RPMI8226 (cell line): ENCODE measurements at places on chromosomes 2 and 18.

- DNase-seq = no peak
These were observed 15.3 kb upstream of the MPPE1 start for GRCh38 chr18:11923450-11923849.

- no peak for DNase-seq
These were observed 22.9 kb downstream of the ARL5A start for GRCh38 chr2:151805343-151805742.

DNA sequence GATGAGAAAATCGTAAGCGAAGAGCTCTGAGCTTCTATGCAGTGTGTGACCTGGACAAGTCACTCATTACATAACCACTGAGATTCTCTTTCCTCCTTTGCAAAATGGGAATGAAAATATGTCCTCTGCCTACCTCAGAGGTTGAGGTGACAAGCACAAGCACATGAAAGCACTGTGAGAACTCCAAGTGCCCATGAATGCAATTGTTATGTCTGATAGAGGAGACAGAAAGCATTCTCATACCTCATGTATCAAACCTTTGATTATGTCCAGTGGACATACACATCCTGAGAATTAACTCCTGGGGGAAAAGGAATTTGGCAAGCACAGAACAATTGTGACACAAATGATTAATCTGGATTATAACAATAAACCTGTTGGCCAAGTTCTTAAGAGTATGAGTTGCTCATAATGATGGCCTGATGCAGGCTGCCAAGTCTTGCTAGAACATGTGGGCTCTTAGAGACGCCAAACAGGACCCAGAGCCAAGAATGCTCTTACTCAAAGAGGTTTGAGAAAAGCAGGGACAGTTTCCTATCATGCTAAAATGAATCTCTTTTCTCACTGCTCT lies 8.5 kb upstream of the RMDN2 start:
- DNase-seq = no peak

- DNase-seq = no peak
These were observed 18.1 kb upstream of the ANTXR1 start for GRCh38 chr2:68994864-68995263.

DNA sequence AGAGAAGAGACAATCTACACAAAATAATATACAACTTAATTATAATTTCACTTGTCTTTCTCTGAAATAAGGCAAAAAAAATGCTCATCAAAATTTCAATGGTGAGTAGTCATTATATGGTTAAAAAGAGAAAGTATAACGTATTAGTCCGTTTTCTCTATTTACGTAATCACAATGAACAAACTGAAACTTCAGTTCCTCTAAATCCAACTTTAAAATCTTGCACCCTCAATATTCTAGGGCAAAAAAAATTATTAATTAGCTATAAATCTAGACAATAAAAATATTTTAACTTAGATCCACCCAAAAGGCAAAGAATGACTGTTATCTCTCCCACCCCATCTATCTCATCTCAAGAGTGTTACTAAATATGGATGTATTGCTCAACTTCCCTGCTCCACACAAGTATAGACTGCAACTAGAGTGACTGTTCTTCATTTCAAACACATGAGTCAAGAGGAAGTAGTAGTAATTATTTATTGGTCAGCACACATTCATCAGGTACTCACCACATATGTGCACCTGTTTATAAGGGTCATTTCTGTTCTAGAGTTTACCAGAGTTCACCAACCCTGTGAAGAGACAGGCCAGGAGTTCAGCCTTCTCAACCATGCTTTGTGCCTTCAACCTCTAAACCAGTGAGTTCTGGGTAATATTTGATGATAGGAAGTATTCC lies 36.4 kb downstream of the STK39 start:
- no peak for DNase-seq

DNA sequence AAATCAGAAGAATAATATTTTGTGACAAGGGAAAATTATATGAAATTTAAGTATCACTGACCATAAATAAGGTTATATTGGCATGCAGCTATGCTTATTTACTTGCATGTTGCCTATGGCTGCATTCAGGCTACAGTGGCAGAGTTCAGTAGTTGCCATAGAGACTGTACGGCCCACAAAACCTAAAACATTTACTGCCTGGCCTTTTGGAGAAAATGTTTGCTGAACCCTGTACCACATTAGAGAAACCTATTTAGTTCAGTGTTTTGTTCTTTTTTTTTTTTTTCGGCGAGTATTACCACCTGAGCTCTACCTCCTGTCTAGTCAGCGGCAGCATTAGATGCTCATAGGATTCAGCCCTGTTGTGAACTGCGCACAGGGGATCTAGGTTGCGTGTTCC lies 163.7 kb downstream of the MCFD2 start:
- no peak for DNase-seq

- DNase-seq = no peak
These were observed 250.0 kb downstream of the DSEL start for GRCh38 chr18:67266246-67267237.

DNA sequence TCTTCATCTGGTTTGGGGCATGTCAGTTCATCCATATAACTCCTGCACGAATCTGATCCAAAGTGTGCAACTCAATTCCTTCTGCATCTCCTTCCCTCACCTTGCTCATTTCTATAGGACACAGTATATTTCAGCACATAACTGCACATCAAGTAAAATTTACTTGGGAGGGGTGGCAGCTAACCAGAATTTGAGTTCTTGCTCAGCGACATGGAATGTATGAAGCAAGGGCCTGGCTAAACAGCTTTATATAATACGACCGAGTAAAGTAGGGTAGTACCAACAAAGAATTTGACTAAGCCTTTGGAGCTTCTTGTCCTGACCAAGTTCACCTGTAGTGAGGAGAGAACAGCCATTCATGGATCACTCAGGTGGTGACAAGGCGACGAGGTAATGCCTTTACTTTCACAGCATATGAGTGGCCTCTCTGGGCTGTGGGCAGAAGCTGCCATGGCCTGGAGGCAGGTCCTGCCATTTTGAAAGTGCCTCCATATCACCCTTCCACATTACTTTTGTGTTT lies 570.2 kb upstream of the TNP1 start:
- DNase-seq = no peak

- no peak for DNase-seq
These were observed 84.1 kb downstream of the TMEM237 start for GRCh38 chr2:201559067-201559710.

- DNase-seq = peak; percentile 59
These were observed 145.5 kb upstream of the CTAGE1 start for GRCh38 chr18:22563164-22563583.

- DNase-seq = no peak
These were observed 865 bp downstream of the GALR1 start for GRCh38 chr18:77250501-77250925.

DNA sequence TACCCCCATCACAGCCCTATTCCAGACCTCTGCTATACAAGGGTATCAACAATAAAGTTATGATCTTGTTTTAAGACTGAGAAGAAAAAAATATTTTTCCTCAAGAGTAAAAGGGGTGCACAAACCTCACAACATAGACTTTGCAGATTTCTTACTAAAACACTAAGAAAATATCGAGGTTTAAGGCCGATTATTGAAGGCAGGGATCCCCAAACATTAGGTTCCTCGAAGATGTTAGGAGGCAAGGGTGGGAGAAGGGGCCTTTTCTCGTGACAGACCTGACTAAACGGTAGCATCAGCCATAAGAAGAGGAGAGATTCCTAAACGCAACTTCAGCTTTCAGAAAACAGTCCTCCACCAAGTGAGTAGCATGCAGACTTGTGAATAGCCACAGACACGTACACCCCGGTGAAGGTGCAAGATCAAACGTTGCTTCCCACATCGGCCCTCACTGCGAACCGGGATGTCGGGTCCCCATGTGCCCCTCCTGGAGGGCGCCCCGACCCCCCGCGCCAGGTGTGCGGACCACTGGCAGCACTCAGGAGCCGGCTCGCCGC lies 678 bp downstream of the PIAS2 start:
- peak; percentile 34 for DNase-seq

GRCh38 chr2:14516844-14517243 lies 115.7 kb upstream of the LRATD1 start:
- DNase-seq = no peak

DNA sequence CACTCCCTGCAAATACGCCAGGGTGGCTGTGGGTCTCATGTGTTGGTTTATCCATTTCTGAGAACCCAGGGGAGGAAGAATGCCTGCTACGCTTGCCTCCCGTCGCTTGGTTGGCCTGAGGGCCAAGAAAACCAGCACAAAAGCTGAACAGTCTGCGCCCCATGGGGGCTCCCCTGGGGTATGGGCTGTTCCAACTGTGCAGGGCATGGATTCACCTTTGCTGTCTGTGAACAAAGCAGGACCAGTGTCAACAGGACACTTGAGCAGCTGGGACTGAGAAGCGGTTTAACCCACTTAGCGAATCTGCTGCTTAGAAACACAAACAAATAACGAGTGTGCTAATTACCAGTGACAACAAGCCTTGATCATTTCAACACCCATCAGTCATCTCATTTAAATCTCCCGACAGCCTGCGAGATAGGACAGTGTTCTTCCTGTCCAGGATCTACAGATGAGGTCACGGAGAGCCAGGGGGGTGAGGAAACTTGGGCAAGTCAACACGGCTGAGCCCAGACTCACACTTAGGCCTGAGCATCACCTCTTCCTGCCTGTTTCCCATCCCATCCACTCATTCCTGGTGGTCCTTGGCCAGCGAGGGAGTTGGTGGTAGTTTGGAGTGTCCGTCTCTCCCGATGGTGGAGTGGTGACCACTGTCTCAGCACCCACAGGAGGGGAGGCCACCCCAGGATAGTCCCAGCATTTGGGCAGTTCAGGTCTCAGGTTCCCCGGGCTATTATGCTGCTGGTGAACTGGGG lies 111.6 kb upstream of the HAAO start:
- no peak for DNase-seq

- DNase-seq = no peak
These were observed 313.8 kb upstream of the MMADHC start for GRCh38 chr2:149901231-149901859.

GRCh38 chr2:236572482-236572881 lies 2.9 kb downstream of the ACKR3 start:
- no peak for DNase-seq

DNA sequence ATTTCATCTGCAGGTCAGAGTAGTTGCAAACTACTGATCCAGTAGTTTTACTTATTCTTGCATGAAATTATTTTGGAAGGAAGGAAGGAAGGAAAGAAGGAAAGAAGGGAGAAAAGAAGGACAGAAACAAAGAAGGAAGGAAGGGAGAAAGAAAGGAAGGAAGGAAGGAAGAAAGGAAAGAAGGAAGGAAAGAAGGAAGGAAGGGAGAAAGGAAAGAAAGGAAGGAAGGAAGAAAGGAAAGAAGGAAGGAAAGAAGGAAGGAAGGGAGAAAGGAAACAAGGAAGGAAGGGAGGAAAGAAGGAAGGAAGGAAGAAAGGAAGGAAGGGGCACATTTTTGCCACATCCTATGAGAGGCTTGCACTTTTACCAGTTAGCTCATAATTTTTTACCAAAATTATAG lies 186.2 kb downstream of the LRRTM4 start:
- DNase-seq = no peak

DNA sequence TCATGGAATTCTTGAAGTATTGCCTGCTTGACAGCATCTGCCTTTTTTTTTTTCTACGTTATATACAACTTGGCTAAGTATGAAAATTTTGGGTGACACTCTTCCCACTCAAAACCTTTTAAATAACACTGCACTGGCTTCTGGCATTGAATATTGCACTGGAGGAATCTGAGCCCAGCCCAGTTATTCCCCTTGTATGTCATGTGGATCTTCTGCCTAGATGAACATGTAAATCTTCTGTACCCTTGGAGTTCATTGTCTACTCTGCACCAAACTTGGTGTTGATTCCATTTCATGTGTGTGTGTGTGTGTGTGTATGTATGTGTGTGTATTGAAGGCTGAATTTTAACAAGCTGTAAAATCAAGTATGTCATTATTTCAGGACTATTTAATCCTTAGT lies 59.4 kb downstream of the NAPG start:
- no peak for DNase-seq

- peak; percentile 40 for DNase-seq
These were observed 189.0 kb downstream of the RPIA start for GRCh38 chr2:88880441-88880953.

GRCh38 chr18:30748541-30748940 lies 294.0 kb downstream of the DSC3 start:
- DNase-seq = no peak

- DNase-seq = no peak
These were observed 1056.6 kb upstream of the CHAC2 start for GRCh38 chr2:52710810-52711618.

- DNase-seq = no peak
These were observed 18.2 kb downstream of the HOXD1 start for GRCh38 chr2:176206682-176207081.

DNA sequence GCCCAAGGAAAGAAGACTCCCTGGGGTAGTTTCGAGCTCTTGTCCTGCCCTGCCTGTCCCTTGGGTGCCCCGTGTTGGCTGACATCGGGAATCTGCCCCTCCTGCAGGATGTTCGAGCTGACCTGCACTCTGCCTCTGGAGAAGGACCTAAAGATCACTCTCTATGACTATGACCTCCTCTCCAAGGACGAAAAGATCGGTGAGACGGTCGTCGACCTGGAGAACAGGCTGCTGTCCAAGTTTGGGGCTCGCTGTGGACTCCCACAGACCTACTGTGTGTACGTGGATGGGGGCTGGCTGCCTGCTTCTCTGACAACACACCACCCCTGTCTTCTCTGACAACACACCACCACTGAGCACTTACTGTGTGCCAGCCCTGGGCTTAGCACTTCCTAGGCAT lies 210.8 kb downstream of the DYSF start:
- no peak for DNase-seq

- no peak for DNase-seq
These were observed 46.7 kb downstream of the KIDINS220 start for GRCh38 chr2:8790739-8791162.

- peak; percentile 97 for DNase-seq
These were observed 542 bp upstream of the PRKCE start for GRCh38 chr2:45650851-45651414.

DNA sequence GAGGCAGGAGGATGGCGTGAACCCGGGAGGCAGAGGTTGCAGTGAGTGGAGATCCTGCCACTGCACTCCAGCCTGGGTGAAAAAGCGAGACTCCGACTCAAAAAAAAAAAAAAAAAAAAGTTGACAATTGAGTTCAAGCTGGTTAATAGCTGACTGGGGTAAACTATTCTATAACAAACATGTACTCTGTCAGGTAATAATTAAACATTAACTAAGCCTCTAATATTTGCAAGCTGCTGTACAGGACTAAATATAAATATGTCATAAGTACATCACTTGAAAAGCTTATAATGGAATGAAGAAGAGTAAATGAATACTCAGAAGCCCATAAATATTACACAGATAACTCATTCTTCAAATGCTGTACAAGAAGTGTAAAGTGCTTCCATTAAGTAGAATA lies 190.4 kb upstream of the CRIM1 start:
- no peak for DNase-seq

- no peak for DNase-seq
These were observed 59.6 kb downstream of the SPIRE1 start for GRCh38 chr18:12598181-12598930.
